ENCODE measurements at places on chromosomes 1 and 21.

DNA sequence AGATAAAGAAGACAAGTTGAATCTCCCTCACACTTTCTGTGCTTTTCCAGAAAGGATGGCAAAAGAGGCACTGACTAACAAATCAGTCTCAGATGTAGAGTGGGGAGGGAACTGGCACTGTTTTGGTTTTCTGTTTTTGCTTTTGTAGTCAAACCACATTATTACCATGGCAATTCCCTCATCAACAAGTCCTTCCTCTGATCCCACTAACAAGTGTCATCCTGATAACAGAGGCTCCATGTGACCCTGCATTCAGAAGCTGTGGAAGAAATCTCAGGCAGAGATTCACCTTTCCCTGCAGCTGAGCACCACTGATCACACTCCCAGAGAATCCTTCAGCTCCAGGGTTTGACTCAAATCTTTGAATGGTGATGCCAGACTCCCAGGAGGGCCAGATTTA is 203.4 kb downstream of the TNR start:
- DNase-seq, result no peak

DNA sequence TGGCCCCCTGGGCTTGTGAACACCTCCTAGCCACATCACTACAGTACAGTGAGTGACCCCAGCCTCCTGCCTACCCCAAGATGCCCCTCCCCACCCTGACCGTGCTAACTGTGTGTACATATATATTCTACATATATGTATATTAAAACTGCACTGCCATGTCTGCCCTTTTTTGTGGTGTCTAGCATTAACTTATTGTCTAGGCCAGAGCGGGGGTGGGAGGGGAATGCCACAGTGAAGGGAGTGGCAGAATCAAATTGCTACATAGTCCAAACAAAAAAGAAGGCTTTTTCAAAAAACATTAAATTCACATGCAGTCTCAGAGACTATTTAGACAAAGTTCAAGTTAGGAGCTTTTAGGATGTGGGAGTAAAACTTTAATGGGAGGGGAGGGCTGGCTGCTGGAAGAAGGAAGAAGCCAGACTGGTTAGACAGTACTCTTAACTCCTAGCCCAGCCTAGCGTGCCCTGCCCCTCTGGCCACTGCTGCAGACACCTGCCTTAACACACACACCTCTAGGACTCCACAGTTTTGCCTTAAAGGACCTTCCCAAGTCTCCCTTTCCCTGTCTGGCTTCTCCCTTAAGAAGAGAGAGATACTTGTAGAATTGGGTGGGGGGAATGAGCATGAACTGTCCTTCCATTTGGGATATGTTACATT is 9.4 kb downstream of the PEA15 start:
- no peak for DNase-seq

GRCh38 chr1:2984399-2985061 is 36.7 kb upstream of the ACTRT2 start:
- DNase-seq, result no peak

DNA sequence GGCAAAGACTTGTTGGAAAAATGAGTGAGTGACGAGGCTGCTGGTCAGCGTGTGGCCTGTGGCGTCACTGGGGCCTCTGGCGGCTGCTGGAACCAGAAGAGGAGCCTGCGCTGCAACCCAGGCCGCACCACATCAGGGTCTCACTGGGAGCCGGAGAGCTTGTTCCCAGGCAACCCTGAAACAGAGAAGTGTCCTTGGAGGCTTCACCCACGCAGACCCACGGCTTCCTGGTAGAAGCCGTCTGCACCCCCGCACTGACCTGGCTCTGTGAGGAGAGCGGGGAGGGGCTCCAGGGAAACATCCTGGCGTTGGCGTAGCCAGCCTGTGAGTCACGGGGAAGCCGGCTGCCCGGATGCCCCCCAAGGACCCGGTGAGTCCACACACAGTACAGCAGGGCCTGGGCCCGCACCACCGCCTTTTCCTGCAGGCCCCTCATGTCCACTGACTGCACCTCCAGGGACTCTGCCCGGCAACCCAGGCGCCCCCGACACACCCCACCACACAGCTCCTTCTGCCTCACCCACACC is 57.4 kb downstream of the COL6A1 start:
- no peak for DNase-seq

DNA sequence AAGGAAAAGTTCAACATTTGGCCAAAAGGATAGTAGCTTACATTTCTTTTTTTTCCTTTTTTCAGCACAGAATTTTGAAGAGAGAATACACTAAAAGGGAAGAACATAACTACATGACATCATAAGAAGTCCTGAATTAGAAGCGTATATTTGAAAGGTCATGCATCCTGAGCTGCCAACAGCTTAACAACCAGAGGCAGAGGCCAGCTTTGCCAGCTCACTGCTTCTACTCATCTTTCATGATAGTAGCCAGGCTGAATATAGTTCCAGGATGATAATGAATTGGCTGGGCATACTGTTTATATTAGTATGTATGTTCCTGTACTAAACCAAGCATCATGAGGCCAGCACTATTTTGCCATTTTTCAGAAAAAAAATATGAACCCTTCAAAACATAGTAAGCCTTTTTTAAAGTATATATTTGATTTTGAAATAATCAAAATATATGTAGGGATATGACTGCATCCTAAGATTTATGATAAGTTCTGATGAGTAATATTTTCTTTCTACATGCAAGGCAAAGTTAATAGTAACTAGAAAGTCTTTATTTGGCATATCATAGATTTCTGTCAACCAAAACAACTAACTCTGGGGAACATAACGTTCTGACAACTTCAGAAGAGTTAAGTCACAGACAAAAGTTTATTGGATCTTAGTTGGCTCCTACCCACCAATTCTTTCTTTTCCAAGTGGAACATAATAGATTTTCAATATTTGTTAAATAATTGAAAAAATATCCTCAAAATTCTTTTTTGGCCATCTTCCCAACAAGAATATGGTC is 123.2 kb downstream of the DPYD start:
- no peak for DNase-seq

DNA sequence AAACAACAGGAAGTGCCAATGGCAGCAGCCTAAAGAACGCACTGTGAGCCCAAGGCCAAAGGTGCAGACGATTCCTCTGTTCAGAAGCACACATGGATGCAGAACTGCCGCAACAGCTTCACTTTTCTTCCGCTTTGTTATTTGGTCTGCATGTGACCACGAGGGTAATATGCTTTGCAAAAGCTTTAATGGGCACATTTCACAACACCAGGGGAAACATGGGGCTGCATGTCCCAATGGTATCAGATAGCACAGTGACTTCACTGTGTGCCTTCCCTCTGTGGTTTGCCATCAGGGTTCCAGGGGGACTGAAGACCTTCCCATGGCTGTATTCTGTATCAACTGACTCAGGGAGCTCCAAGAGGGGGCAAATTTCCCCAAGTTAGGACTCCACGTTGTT is 28.3 kb downstream of the THAP3 start:
- DNase-seq, result no peak

DNA sequence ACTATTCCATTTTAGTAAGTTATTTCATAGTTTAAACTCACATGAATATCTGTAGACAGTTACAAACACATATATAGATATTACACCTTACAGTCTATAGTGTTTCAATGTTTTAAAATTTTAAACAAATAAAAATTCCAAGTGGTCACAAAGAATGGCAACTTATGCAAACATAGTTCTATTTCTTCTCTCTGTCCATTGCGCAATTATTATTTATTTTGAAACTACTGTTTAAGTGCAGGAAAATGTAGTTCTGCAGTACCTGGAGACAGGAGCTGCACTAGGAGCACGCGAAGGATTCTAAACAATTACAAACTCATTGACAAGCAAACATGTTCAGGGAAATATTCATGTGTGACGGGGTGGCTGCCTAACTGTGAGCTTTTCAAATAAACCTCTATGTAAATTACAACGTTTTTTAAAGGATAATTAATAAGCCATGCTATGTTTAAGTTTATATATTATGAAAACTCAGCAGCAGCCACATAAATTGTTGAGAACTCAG is 312.0 kb upstream of the DUSP10 start:
- DNase-seq, result no peak

GRCh38 chr1:110173466-110174105 is 23.3 kb downstream of the SLC6A17 start:
- DNase-seq, result no peak

DNA sequence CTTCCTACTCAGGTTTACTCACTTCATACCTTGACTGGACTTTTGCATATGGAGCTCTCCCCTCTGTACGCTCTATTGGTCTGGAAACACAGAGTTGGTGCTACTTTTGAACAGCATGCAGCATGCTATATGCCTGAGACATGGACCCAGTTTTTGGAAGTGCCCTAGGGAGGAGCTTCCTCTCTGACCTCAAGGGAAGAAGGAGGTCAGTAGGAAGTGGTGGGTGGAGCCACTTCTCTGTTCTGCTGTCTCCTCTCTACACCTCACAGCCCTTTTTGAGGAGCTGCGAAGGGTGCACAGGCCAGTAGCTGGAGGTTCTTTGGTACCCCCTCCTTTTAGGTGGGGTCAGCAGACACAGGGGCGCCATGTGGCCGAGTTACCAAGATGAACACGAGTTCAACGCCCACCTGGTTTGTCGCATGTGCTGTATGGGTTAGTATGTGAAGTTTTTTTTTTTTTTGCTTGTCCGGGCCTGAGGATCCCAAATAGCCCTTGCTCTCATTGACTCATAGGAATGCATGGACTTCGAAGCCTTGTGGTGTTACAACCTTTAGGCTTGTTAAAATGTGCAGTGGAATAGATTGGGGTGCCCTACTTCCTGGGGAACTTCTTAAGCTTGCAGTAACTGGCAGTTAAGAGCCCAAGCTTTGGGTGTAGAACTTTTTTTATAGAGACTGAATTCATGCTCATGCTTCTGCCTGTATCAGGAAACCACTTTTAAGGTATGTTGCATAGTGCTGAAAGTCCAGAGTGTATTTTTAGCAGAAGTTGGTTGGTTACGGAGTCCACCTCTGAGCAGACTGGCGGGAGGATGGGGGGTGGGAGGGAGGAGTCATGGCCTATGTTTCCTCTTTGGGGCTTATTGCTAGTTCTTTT is 10.7 kb downstream of the MACF1 start:
- no peak for DNase-seq

- DNase-seq, result no peak
Observed at GRCh38 chr1:34322969-34323368, 146.3 kb downstream of the C1orf94 start.
